ENCODE measurements at places on chromosomes 16 and 17. TPM values are rescaled to one million over a fixed set of nuclear protein-coding genes. Genes with fewer than 3 reads are reported as not detected.

GRCh38 chr17:36689089-36689667, 87.8 kb downstream of the MRM1 start:
- H3K36me3 ChIP-seq: no peaks in the 10 kb centered on the region
- DNase-seq: no peak
- no peaks in the 10 kb centered on the region for H3K4me1 ChIP-seq
- H3K27ac ChIP-seq: no peak overlapping the region
- peaks cover 74% of the 10 kb centered on the region for H3K27me3 ChIP-seq
- H3K4me3 ChIP-seq: no peak overlapping the region

- no peak overlapping the region for H3K4me3 ChIP-seq
- peaks cover 21% of the 10 kb centered on the region for H3K4me1 ChIP-seq
- DNase-seq: no peak
- H3K36me3 ChIP-seq: peaks cover 38% of the 10 kb centered on the region
- no peak overlapping the region for H3K27ac ChIP-seq
These were observed 68.8 kb upstream of the CIBAR2 start for GRCh38 chr16:85180827-85181738.

- H3K4me3 ChIP-seq: no peak overlapping the region
- peaks cover 33% of the 10 kb centered on the region for H3K4me1 ChIP-seq
- no peaks in the 10 kb centered on the region for H3K36me3 ChIP-seq
- no peaks in the 10 kb centered on the region for H3K27me3 ChIP-seq
- DNase-seq: no peak
- no peak overlapping the region for H3K27ac ChIP-seq
These were observed 2.2 kb upstream of the ZG16 start for GRCh38 chr16:29775742-29776408.

The DRC3 gene
- 3.2 TPM for total RNA-seq

DNA sequence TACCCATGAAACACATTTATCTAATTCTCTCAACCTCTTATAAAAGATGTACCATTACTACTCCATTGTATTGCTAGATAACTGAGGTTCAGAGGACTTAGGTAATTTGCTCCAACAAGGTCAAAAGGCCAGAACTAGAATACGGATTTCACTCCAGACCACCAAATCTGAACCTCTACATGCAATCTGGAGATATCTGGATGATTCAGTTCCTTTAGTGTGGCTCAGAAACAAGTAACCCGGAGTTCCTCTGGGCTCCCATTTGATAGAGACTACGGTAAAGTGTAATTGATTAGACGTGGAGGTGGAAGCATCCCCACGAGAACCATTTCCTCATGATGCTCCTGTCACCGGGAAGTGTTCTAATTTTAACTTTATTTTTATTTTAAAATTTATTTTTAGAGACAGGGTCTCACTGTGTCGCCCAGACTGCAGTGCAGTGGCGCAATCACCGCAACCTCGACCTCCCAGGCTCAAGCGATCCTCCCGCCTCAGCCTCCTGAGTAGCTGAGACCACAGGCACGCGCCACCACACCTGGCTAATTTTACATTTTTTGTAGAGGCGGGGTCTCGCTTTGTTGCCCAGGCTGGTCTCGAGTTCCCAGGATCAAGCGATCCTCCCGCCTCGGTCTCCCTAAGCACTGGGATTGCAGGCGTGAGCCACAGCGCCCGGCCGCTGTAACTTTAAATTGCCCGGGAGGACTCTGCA, 608 bp upstream of the COX10 start:
- H3K27ac ChIP-seq: peak overlapping the region; percentile 97
- H3K36me3 ChIP-seq: peaks cover 15% of the 10 kb centered on the region
- H3K4me1 ChIP-seq: peaks cover 32% of the 10 kb centered on the region
- peak overlapping the region; percentile 97 for H3K4me3 ChIP-seq

- peak overlapping the region; percentile 61 for H3K4me3 ChIP-seq
- no peak for DNase-seq
- H3K27ac ChIP-seq: no peak overlapping the region
- no peaks in the 10 kb centered on the region for H3K36me3 ChIP-seq
- peaks cover 21% of the 10 kb centered on the region for H3K27me3 ChIP-seq
These were observed 165.6 kb downstream of the RAB11FIP4 start for GRCh38 chr17:31556969-31557645.

The IKZF3 gene
- total RNA-seq: 0.75 TPM

The ALDOC gene
- 22.6 TPM for total RNA-seq

The ELAC2 gene
- total RNA-seq: 69.3 TPM

GRCh38 chr17:82058230-82058854, 6.6 kb downstream of the GPS1 start:
- no peaks in the 10 kb centered on the region for H3K27me3 ChIP-seq
- H3K36me3 ChIP-seq: peaks cover 5% of the 10 kb centered on the region
- no peak for DNase-seq
- H3K27ac ChIP-seq: no peak overlapping the region
- peaks cover 2% of the 10 kb centered on the region for H3K4me1 ChIP-seq

The TBX6 gene
- 2.7 TPM for total RNA-seq

- H3K36me3 ChIP-seq: peaks cover 20% of the 10 kb centered on the region
- H3K27me3 ChIP-seq: no peaks in the 10 kb centered on the region
- no peak for DNase-seq
- H3K4me1 ChIP-seq: peaks cover 11% of the 10 kb centered on the region
These were observed 3.8 kb upstream of the SPEM1 start for GRCh38 chr17:7416323-7416722.

All from mesothelial cell of epicardium (in vitro differentiated cells).